ENCODE measurements at places on chromosomes 2 and 18.

DNA sequence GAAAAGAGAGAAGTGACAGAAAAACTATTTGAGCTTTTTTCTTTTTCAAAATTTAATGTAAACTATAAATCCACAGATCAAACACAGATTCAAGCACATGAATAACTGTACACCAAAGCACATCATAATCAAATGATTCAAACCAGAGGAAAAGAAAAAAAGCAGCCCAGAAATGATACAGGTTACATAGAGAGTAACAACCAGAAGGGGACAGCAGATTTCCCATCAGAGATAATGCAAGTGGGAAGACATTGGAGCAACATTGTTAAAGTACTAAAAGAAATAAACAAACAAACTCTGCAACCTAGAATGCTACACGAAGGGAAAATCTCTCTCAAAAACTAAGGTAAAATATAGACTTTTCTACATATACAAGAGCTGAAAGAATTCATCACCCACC lies 34.5 kb downstream of the CMPK2 start:
- no peak for DNase-seq

DNA sequence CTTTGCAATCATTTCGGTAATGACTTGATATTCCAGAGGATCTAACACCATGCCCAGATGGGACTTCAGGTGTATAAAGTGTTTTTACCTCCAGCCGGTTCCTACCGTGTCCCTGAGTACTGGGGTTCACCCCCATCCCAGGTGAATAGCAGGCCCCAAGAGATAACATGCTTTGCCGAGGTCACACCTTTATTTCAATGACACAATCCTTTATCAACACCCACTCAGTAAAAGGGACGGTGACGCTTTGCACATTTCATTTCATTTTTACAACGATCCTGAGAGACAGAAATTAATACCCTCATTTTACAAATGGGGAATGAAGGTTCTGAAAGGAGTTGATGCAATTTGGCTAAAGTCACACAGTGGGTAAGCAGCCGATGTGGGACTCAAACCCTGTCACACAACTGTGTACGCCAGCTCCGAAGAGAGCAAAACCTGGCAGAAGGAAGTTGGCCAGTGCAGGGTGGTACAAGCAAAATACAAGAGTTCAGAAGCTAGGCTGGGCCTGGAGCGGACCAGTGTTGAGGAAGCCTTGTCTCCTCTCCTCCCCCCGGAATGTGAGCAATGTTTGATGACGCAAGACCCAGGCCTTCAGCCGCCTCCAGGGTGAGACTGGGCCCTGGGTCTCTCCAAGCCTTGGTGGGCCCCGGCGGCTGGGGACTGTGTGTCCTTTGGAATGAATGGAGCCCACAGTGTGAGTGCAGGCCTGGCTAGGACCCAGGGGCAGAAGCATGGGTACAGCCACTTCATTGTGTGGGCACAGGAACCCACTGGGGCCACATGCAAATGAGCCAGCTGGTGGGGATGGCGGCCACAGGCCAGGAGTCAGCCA lies 139.6 kb upstream of the MYCN start:
- DNase-seq, result no peak

- DNase-seq, result no peak
Observed at GRCh38 chr2:56416500-56417176, 232.8 kb downstream of the CCDC85A start.

DNA sequence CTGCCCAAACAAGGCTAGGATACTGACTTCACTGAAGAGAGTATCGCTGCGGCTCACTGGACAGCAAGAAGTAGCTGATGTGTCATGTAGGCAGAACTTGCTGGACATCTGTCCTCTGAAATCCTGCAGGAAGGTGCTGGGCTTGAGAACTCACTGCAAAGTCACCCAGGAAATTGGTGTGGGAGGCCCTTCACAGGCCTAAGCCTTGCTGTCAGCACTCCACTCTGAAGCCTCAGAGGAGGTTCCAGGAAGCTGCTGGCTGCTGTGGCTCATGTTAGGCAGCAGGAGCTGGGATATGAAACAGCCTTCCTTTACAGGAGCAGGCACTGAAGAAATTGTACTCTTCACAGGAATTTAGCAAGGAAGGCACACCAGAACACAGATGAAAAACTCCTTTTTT lies 88.3 kb upstream of the CCDC68 start:
- no peak for DNase-seq

- DNase-seq, result no peak
Observed at GRCh38 chr2:148259674-148260073, 238.8 kb downstream of the MBD5 start.
